ENCODE measurements at places on chromosomes 6 and 20.

DNA sequence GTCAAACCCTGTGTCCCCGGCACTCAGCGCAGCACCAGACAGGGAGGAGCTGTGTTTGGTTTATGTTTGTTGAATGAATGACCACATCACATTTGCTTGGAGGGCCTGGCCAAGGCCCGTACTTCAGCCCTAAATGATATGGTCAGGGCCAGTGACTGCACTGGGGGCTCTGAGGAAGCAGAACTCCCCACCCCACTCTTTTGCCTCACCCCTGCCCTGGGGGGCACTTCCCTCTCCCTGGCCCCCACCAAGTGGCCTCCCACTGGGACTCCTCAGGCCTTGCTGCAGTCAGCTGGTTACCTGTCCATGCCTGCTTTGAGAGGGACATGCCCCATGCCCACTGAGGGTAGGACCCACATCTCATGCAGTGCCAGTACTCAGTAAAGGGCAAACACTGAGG is 2.9 kb downstream of the ADISSP start:
- DNase-seq = no peak

- DNase-seq = no peak
These were observed 124.3 kb downstream of the ARID1B start for GRCh38 chr6:156901309-156902019.

DNA sequence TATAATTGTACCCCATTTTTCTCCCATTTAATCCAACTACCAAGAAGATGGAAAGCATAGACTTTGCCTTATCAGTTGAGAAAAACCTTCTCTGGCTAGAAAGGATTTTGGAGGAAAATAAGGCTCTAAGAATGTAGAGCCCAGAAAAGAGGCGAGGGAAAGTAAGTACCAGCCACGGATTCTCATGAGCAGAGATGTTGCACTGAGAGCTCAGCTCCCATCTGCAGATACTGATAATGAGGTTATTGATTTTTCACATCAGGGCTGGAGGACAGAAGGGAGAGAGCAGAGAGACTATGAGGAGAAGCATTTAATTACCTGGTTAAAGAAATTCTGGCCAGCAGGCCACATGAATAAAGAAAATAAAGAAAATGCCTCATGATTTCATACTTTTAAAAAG is 104.4 kb upstream of the FAM184A start:
- no peak for DNase-seq

DNA sequence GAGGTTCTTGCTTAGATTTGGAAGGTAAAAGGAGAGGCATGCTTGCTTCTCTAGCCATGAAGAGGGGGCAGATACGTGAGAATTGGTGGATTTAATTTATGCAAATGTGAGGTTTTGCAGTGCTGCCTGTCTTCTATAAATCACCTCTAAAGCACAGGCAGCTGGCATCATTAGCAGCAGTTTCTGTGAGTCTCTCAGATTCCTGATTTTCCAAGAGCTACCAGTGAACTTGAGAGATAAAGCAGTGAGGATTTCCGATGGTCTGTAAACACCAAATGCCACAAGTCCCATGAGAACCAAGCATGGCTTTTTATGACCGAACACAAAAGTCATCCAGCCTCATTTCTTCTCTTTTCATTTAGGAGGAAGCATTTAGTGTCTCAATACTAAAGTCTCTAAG is 3.2 kb upstream of the SIRPB2 start:
- no peak for DNase-seq

DNA sequence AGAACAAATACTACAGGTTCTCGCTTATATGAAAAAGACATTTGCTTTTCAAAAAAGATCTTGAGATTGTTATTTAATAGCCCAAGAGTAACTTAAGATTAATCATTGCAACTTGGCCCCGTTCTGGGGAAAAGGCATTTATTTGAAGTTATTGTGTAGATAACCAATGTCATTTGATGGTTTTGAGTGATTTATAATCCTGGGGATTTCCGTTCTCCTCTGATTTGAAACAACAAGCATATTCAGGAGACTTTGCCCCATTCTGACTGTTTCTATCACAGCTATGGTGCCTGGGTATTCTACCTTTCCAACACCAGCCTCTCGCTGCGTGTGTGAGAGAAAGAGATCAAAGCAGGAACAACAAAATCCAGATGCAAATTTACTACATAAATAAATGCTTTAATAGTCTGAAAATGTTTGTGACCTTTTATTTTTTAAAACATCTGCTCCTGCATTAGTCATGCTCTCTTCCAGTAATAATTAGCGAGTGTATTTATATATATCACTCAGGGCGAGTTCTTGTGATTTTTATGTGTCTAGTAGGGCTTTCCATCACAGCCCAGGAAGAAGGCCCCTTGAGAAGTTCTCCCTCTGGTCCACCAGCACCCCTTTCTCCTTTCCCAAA is 197.9 kb upstream of the FOXQ1 start:
- no peak for DNase-seq
